Ecto neural progenitor cell (in vitro differentiated cells): ENCODE measurements at places on chromosomes 12 and 14.
A peak's percentile ranks its signal among the peaks of the same experiment; 100 is the strongest.

GRCh38 chr12:130117233-130117632, 45.0 kb upstream of the FZD10 start:
- no peak for DNase-seq

DNA sequence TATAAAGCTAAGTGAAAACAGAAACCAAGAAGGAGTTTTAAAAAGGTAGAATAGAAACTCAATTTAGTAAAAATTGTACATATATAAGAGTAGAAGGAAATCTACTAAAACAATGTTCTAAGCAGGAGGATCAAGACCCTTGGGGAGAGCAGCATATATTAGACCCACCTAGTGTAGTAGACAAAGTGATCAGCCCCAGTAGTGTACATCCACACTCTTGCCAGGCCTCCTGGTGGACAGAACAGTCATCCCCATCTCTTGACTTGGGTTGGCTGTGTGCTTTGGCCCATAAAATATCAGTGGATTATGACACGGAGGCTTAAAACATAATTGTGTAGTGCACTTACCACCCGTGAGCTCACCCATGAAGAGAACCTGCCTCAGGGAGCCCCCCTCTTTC, 10.9 kb upstream of the OTUB2 start:
- no peak for DNase-seq

- DNase-seq = no peak
Measured at GRCh38 chr12:11136075-11136474, 1.6 kb upstream of the TAS2R30 start.

- DNase-seq = no peak
Measured at GRCh38 chr12:69457433-69457832, 12.8 kb upstream of the FRS2 start.

- DNase-seq = no peak
Measured at GRCh38 chr14:39946807-39947206, 514.6 kb upstream of the FBXO33 start.

DNA sequence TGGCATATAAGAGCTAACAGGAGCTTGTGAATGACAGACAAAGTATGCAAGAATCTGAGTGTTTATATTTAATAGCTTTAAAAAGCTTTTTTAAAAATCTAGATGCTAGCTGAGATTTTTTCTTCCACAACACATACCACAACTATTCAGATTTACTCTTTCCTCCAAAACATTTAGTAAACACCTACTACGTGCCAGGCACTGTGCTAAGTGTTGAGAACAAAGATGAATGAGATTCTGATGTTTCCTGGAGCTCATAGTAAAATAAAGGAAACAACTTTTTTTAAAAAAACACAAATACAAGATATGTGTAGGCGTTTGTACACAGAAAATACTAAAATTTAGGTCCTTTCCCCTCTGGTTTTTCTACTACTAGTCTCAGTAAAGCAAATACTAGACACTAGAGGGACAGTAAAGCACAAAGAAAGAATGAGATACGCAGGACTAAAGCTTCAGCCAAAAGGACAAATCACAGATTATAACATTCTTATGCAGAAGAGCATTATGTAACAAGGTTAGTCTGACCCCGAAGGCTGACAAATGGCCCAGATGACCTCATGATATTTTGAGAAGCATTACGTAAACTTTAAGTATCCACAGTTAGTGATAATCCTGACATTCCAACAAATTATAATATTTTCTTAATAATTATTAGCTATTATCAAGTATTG, 78.6 kb upstream of the PAWR start:
- no peak for DNase-seq

DNA sequence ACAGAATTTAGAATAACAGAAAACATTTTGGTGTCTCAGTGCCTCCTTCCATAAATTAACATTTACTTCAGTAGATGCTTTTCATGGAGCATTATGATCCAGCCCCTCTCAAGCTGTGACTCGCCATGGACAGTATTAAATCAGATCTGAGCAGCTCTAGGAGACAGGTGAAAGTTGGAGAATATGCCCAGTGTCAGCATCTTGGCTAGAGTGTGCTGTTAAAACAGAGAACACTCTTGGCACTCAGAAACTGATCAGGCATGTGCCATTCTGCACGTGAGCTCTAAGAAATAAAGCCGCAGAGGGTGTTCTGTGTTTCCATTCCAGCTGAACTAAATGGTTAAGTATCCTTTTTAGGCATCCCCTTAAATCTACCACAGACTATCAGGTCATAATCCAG, 68.0 kb downstream of the DIP2B start:
- DNase-seq = no peak

DNA sequence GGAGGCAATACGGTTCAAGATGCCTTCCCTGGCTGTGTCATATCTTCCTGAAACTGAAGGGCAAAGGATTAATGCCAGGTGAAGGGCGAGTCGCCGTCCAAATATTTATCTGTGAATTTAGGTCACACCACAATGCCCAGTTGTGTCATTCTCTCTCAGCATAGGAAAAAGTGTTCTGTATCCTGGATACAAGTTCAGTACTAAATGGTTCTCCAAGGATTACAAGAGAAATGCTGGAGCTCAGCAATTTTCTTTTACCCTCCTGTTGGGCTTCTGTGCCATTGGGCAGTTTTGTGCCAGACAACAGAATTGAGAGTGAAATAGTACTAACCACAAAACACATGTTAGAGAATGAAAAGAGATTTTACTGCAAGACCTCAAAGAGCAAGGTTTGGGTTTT, 493.9 kb downstream of the EGLN3 start:
- DNase-seq = no peak

DNA sequence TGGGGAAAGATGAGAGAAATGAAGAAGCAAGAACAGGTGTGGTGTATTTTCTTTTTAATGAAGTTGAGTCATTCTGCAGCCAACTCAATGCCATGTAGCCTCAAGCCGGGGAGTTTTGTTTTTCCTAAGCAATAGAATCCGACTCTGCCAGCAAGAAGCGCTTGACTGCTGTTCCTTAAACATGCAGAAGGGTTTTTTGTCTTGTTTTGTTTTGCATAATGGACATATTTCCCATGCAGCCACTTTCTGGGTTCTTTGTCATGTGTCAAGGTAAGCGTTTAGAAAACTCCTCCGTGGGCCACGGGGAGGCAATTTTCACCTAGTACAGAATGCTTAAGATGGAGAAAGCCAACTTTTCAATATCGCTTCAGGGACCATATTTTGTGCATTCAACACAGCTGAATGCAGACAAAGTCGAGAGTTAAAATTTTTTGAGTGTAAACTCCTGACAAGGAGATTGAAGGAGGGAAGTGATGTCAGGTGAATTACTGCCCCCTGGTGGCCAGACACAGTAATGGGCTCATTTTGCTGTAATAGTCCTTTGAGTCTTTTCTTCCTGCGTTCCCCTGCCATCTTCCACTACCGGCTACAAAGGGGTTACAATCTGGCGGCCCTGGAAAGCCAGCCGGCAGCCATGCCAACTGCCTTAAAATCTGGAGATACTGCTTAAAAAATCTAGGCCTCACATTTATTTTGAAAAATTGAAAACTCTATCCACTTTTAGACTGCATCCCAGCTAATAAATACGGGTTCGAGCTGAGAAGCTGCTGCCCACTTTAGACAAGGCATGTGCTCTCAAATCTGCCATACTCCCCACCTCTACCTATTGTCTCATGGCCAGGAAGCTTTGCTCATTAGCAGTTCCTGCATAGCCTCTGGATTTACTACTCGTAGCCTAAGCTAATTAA, 3.2 kb upstream of the FICD start:
- DNase-seq = peak; percentile 89

- DNase-seq = no peak
Measured at GRCh38 chr12:90653040-90653439, 301.9 kb downstream of the CCER1 start.

DNA sequence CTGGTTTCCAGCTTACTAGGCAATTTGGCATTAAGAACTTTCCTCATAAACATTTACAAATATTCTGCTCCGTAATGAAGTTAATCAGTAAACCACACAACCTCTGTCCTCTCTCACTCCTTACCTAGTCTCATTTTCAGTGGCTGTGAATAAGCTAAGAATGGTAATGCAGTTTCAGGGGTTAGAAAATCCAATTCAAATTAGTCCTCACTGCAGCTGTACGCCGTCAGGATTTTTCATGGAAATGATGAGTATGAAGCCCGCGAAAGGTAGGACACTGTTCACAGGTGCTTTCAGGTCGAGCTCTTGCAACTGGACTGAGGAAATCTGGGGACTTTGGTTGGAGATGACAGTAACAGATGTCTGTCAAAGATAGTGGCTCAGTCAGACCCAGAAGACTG, 29.6 kb downstream of the NR1H4 start:
- no peak for DNase-seq

GRCh38 chr14:99643343-99643742, 1.6 kb upstream of the HHIPL1 start:
- no peak for DNase-seq

DNA sequence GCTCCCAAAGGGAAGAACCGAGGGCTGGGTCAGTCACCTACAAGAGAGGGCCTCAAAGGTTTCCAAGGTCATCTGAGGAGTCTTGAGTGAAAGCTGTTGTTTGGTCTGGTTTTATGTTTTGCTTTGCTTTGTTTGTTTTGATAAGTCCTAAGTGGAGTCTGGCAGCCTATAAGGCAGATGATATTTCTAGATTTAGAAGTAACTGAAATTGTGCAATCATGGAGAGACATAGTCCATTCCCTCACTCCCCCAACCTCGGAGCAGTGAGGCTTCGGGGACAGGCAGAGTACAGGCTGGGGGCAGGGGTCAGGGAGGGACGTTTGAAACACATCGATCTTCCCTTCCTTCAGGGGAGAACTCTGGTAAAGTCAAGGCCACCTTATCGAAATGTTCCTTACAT, 42.3 kb downstream of the TTC9 start:
- DNase-seq = no peak

- DNase-seq = no peak
Measured at GRCh38 chr12:94615260-94616181, 34.8 kb downstream of the TMCC3 start.

GRCh38 chr12:47767216-47767724, 5.8 kb upstream of the SLC48A1 start:
- DNase-seq = peak; percentile 73

GRCh38 chr12:98948343-98948949, 303.4 kb downstream of the APAF1 start:
- DNase-seq = no peak

DNA sequence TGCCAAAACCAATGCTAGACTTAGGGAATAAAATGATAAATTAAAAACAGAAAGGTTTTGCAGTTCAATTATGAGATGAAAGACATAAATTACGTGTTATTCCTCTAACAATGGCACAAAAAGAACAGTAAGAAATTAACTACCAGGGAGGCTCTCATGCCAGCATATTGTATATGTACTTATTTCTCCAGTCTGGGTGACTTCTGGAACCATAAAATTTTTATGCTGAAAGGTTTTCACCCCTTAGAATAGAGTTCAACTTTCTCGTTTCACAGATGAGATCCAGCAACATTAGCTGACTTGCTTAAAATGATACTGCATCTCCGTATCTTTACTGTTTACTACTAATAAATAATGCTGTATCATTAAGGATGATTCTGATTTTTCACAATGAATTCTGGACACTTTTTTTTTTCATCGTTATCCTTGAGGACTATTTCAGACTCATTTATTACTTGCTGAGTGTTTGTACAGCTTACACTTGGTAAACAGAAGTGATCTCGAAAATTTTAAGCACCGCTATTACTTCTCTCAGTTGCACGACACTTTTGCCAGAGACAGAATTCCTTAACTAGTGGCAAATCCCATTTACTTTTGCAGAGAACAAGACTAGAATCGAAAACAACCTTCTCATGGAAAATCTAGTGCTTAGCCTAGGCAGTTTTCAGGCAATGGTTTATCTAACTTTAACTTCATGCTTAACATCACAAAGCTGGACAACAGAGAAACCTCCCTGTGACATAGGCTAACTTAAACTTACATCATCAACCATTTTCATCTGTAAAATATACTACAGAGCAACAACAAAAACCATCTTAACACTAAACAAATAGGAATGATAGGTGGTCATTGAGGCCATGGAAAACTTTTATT, 2.7 kb downstream of the RSRC2 start:
- no peak for DNase-seq

DNA sequence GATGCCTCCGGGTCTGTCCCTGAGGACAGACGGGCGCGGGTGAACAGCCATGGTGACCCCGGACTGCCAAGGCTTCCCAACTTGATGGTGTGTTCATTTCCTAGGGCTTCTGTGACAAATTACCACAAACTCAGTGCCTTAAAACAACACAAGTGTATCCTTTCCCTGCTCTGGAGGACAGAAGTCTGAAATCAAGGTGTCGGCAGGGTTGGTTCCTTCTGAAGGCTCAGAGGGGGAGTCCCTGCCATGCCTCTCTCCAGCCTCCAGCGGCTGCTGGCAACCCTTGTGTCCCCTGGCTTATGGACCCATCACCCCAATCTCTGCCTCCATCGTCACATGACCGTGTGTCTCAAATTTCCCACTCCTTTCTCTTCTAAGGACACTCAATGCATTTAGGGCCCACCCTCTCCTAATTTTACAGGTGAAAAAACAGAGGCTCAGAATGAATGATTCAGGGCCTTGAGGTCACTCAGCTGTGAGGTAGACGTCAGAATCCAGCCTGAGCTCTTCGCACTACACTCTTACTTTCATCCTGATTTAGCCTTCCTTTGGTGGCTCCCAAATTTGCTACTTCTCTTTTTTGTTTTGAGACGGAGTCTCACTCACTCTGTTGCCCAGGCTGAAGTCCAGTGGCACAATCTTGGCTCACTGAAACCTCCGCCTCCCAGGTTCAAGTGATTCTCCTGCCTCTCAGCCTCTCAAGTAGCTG, 45.4 kb downstream of the VCPKMT start:
- no peak for DNase-seq

DNA sequence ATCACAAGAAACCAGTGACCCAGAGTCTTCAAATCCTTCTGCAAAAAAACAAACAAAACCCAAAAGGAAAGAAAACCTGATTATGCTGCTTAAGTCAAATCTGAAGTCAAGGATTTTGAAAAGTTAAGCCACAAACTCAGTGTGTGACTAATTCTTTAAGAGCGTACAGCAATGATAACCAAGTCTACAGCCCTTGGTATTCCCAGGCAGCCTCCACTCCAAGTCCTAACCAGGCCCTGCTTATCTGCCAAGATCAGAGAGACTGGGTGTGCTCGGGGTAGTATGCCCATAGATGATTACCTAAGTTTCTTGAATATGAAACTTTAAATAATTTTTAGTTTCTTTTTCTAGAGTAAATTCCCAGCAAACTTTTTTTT, 13.1 kb downstream of the PGAM5 start:
- DNase-seq = no peak

- no peak for DNase-seq
Measured at GRCh38 chr12:38527631-38528030, 211.1 kb downstream of the ALG10B start.

DNA sequence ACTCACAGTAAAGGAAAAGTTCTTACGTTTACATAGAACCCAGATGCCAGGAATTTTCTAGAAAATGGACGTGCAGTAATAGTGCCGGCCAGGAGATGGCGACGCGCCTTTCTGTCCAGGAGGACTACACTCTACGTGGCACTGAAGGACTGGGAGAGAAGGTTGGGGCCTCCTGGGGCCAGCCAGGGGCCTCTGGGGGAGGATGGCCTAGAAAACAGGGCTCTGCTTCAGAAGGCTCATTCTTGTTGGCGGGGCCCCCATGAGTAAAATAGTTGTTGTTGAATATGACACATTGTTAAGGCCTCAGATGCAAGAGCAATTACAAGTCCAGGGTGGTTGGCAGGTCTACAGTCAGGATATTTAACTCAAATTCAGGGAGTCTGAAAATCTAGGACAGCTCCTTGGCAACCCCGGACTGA, 120.1 kb upstream of the MAX start:
- DNase-seq = peak; percentile 67
